ENCODE measurements at places on chromosomes 5 and 9. TPM values are rescaled to one million over a fixed set of nuclear protein-coding genes. Genes with fewer than 3 reads are reported as not detected.

FAM81B gene
- total RNA-seq: not detected

LCN1 gene
- not detected for total RNA-seq

ASS1 gene
- total RNA-seq: not detected

CA9 gene
- total RNA-seq: not detected

GMCL2 gene
- not detected for total RNA-seq

ZNF883 gene
- 0.31 TPM for total RNA-seq

CCL21 gene
- not detected for total RNA-seq

FOXD4L5 gene
- total RNA-seq: not detected

ROR2 gene
- total RNA-seq: not detected

LRRC19 gene
- total RNA-seq: not detected

SLC12A7 gene
- 51.7 TPM for total RNA-seq

PSIP1 gene
- total RNA-seq: 127 TPM

Measured in CD4-positive, alpha-beta T cell (primary cell).